Activated T-helper 17 cell treated with anti-CD3 and anti-CD28 coated beads, Interleukin-2, amount 50 U/mL, for 72 hours (primary cell): ENCODE measurements at places on chromosomes 1 and 21.

- H3K27me3 ChIP-seq = no peaks in the 10 kb centered on the region
- no peak overlapping the region for H3K4me3 ChIP-seq
- ATAC-seq = no peak
- peaks cover 6% of the 10 kb centered on the region for H3K4me1 ChIP-seq
- H3K36me3 ChIP-seq = no peaks in the 10 kb centered on the region
Measured at GRCh38 chr1:6473974-6474814, 8.2 kb upstream of the TNFRSF25 start.

DNA sequence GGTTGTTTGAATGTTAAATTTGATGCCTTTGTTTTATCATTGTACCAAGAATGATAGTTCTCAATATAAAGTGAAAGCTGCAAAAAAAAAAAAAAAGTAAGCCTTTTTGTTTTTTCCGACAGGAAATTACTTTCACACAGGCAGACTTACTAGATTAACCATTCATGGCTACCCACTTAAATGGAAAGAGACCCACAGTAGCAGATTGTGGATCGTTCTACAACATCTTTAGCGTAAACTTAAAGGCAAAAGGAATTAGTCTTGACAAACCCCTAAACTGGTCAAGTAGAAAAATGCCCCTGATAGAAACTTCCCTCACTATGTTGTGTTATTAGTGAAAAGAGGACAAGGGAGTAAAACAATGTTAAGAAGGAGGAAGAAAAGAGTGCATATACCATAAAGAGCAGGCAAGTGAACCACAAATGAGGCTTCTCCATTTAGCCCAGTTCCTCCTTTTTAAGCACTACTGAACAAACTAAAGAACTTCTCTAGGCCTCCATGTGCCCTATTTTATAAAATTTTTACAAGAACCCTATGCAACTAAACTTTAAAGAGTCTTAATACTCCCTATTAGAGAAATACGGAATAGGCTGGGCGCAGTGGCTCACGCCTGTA, 1560.3 kb downstream of the MRPL39 start:
- no peaks in the 10 kb centered on the region for H3K27me3 ChIP-seq
- ATAC-seq = no peak
- H3K4me1 ChIP-seq = no peaks in the 10 kb centered on the region
- H3K4me3 ChIP-seq = no peak overlapping the region
- H3K36me3 ChIP-seq = no peaks in the 10 kb centered on the region
- no peak overlapping the region for H3K27ac ChIP-seq

- H3K27ac ChIP-seq = no peak overlapping the region
- no peak overlapping the region for H3K4me3 ChIP-seq
- no peaks in the 10 kb centered on the region for H3K27me3 ChIP-seq
- peak; percentile 24 for ATAC-seq
- peaks cover under 1% of the 10 kb centered on the region for H3K4me1 ChIP-seq
Measured at GRCh38 chr1:2204415-2205190, 10.0 kb upstream of the FAAP20 start.

DNA sequence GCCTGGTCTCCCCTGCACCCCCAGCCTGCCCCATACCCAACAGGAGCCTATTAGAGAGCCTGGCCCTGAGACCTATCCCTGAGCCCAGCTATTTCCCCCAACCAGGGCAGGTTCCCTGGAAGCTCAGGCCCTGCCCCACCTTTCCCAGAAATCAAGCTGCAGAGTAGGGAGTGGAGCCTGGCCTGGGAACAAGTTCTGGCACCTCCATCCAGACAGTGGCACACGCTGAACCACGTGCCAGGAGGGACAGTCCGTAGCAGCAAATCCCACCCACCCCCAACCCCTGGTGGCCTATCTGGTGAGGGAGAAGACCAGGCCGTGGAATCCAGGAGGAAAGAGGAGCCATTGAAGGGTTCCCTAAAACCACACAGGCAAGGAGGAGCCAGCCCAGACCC, 22.6 kb downstream of the TNNT2 start:
- no peaks in the 10 kb centered on the region for H3K36me3 ChIP-seq
- H3K27me3 ChIP-seq = peaks cover 18% of the 10 kb centered on the region
- no peak overlapping the region for H3K27ac ChIP-seq
- H3K4me3 ChIP-seq = no peak overlapping the region

DNA sequence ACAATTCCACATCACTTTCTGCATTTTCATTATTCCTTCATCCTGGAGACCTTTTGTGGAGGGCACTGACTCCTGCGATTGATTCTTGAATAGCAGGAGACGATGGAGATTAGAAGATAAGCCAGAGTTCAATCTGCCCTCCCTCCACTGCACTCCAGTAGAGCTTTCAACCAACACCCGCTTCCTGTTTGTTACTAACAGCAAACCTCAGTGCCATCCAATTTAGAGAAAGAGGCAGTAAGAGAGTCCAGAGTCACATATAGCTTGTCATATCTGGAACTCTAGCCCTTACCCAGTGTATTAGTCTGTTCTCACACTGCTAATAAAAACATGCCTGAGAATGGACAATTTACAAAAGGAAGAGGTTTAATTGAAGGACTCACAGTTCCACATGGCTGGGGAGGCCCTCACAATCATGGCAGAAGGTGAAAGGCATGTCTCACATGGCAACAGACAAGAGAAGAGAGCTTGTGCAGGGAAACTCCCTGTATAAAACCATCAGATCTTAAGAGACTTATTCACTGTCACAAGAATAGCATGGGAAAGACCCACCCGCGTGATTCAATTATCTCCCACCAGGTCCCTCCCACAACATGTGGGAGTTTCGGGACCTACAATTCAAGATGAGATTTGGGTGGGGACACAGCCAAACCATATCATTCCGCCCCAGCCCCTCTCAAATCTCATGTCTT, 55.9 kb downstream of the PCBP3 start:
- peaks cover 15% of the 10 kb centered on the region for H3K4me1 ChIP-seq
- no peaks in the 10 kb centered on the region for H3K36me3 ChIP-seq
- ATAC-seq = peak; percentile 82
- H3K4me3 ChIP-seq = peak overlapping the region; percentile 8
- peaks cover 3% of the 10 kb centered on the region for H3K27me3 ChIP-seq

- H3K4me1 ChIP-seq = no peaks in the 10 kb centered on the region
- H3K27me3 ChIP-seq = no peaks in the 10 kb centered on the region
- no peak overlapping the region for H3K27ac ChIP-seq
- no peak for ATAC-seq
Measured at GRCh38 chr1:175935566-175936115, 192.2 kb upstream of the TNR start.

DNA sequence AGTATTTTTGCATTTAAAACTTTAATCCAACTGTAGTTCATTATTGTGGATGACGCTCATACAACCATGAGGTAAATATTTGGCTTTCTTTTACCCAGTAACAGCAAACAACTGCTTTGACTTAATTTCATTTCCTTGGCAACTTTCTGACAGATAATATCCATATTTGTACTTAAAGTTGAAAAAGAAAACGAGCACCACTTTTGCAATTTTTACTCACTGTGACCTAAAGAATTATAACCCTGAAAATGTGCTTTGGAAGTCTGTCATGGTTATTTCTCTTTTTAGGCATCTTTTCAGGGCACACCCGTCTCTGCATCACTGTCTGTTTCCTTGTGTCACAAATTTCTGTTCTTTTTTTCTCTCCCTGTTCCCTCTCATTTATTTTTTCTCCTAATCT, 918 bp upstream of the CD2 start:
- no peak for ATAC-seq
- H3K27me3 ChIP-seq = no peaks in the 10 kb centered on the region
- peak overlapping the region; percentile 100 for H3K27ac ChIP-seq
- H3K4me1 ChIP-seq = peaks cover 26% of the 10 kb centered on the region

DNA sequence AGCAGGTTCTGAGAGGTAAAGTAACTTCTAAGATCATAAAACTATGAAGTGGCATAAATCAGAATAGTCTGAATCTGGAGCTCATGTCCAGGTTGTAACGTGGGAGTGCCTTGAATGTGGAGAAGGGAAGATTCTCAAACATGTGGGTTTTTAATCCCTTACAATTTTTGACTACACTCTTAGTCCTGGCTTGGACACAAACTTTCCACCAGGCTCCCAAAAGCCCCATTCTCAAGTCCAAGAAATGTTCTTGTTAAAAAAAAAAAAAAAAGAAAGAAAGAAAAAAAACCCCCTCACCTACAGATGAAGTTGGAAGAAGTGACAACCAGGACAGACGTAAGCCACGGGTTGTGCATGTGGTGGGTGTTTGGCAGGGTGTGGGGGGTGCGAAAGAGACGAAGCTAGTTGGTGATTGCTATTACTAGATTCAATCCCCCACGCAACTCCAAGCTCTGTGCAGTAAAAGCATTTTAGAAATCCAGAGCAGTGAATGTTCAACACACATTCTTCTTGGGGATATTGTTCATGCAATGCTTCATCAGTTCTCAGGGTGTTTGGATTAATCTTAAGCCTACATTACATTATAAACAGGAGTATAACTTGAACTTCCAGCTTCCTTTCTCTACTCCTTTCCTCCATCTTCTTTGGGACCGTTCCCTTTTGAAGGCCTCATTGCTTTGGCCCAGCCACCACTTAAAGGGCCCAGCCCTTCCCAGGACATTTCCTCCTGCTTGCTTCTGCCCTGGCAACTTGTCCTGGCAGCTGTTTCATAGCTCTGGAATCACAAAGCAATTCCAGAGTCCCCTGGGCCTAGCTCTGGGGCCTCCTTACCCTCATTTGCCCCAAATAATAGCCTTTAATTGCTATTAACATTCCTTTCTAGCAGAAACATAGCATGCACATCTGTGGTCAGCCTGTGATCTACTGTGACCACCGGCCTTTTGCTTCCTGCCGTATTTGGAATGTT, 41.8 kb downstream of the PHC2 start:
- H3K4me3 ChIP-seq = no peak overlapping the region
- no peaks in the 10 kb centered on the region for H3K4me1 ChIP-seq
- no peaks in the 10 kb centered on the region for H3K36me3 ChIP-seq
- no peak for ATAC-seq

DNA sequence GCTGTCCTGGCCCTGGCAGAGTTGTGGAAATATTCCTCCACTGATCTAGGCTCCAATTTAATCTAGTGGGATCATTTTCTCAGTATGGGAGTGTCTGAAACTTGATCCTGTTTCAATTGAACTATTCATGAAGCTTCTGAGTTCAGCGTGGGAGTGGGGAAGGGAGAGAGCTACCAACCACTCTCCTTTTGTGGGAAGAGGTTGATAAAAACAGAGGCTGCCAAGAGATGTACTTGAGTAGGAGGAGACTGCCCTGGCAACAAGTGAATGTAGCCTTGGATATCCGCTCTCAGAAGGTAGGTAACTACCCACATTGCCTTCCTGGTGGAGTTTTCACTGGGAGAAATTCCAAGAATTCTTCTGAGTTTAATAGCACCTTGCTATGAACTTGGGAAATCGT, at the start of gene CTXND2:
Gene CTXND2 (plus strand): TSS at position 119 of the 400 bp plus-strand sequence. CDS start 25,179 bp downstream, outside the sequence.
- no peak for ATAC-seq
- no peak within 1 kb of the TSS for H3K27ac ChIP-seq
- peaks cover 12% of the 10 kb centered on the region for H3K4me1 ChIP-seq
- no peaks in the 10 kb centered on the region for H3K36me3 ChIP-seq
- H3K4me3 ChIP-seq = no peak within 1 kb of the TSS

DNA sequence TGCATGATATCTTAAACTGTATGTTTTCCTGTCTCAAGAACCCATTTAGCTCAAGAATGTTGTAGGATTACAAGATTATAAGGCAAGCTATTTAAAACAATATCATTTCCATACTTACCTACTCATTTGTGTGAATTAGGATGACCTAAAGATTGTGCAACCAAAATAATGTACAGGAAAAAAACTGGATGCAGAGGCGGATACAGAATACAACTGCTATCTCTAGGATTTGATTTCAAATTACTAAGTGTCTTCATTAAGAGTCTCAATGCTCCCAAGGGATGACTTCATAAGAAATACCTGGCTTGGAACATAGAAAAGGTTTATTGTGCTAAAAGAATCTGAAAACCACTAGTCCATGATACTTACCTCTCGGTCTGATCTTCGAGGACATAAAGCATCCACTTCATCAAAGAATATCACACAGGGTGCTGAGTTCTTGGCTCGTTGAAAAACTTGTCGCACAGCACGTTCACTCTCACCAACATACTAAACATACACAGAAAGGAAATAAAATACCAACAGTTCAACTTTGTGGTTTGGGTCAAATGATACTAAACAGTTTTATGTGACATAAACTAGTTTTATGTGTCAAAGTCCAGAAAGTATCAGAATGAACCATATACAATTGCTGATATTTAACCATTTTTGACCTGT, 54.9 kb downstream of the NVL start:
- H3K27ac ChIP-seq = no peak overlapping the region
- peaks cover 58% of the 10 kb centered on the region for H3K36me3 ChIP-seq
- H3K4me1 ChIP-seq = no peaks in the 10 kb centered on the region
- ATAC-seq = no peak

DNA sequence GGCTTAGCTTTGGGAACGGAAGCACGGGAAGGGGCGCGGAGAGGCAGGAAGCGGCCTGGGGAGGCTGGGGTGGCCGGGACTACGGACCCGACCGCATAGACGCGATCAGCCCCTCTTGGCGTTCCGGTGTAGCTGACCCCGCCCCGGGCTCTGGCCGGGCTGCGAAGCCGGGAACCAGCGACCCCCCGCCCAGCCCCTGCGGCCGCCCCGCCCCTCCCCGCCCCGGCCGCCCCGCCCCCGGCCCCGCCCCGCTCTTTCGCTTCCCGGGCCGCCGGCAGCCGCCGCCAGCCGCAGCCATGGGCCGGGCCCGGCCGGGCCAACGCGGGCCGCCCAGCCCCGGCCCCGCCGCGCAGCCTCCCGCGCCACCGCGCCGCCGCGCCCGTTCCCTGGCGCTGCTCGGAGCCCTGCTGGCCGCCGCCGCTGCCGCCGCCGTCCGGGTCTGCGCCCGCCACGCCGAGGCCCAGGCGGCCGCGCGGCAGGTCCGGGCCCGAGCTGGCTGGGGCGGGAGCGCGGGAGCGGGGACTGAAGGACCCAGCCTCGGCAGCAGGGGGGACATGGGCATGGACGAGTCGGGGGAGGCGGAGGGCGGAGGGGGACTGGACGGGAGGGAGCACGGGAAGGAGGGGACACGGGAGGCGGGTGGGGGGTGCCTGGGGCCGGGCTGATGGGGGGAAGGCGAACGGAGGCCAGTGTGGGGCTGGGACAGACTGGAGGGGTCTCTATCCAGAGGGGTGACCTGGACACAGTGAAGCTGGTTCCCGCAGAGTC, at the start of gene SELENON:
Gene SELENON (plus strand): TSS at position 259 of the 768 bp plus-strand sequence. CDS start 38 bp downstream, at position 297.
- H3K4me3 ChIP-seq = peak within 1 kb of the TSS; percentile 75
- H3K36me3 ChIP-seq = no peaks in the 10 kb centered on the region
- H3K27ac ChIP-seq = peak within 1 kb of the TSS; percentile 76
- peak; percentile 35 for ATAC-seq

DNA sequence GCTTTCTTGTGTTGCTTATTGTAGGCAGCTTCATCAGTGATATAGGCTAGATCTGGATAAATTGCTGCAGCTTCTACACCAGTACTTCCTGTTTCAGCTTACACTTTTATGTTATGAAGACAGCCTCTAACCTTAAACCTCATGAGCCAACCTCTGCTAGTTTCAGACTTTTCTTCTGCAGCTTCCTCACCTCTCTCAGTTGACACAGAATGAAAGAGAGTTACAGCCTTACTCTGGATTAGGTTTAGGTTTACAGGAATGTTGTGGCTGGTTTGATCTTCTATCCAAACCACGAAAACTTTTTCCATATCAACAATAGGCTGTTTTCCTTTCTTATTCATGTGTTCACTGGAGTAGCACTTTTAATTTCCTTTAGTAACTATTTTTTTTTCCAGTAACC, 76.9 kb upstream of the RNPC3 start:
- H3K27ac ChIP-seq = no peak overlapping the region
- H3K4me1 ChIP-seq = peaks cover 3% of the 10 kb centered on the region
- H3K4me3 ChIP-seq = no peak overlapping the region
- ATAC-seq = peak; percentile 40
- no peaks in the 10 kb centered on the region for H3K36me3 ChIP-seq
